DMS79 (cell line): ENCODE measurements at places on chromosomes 13 and 19.

DNA sequence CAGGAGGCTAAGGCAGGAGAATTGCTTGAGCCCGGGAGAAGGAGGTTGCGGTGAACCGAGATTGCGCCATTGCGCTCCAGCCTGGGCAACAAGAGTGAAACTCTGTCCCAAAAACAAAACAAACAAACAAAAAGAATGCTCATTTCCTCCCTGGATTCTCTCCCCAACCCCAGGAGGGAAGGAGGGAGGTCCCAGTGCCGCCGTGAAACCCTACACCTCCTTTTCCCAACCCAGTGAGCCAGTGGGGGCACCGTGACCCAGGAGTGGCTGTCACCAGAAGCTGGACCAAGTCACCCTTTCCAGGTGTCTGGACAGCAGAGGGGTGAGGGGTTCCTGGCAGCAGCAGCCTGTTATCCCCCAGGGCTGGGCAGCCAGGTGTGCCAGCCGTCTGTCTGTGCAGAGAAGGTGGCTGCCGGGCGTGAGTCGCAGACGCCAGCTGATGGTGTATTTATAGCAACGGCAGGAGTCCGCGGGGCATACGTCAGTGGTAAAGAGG, 23.5 kb downstream of the NFIC start:
- peak; percentile 52 for DNase-seq

- DNase-seq = no peak
Measured at GRCh38 chr19:48400018-48400742, 6.7 kb downstream of the GRIN2D start.

DNA sequence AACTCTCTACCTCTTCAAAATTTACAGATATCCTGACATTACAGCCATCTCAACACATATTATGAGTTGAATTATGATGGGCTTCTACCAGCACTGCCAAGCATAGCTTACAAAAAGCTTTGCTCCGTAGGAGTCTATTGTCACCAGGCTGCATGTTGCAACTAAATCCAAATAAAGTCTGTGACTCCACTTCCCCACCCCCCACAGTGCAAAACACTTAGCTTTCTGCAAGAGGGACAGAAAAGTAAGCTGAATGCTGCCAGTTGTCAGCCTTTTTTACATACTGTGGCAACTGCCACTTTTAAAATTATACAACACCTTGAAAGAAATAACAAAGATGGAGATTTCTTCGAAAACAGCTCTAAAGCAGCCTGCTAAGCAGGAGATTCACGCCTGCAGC, 189.1 kb downstream of the FGF14 start:
- DNase-seq = no peak

GRCh38 chr19:53424968-53425597, 6.7 kb upstream of the ZNF761 start:
- no peak for DNase-seq

- no peak for DNase-seq
Measured at GRCh38 chr13:73258406-73258805, 199.6 kb downstream of the KLF5 start.

DNA sequence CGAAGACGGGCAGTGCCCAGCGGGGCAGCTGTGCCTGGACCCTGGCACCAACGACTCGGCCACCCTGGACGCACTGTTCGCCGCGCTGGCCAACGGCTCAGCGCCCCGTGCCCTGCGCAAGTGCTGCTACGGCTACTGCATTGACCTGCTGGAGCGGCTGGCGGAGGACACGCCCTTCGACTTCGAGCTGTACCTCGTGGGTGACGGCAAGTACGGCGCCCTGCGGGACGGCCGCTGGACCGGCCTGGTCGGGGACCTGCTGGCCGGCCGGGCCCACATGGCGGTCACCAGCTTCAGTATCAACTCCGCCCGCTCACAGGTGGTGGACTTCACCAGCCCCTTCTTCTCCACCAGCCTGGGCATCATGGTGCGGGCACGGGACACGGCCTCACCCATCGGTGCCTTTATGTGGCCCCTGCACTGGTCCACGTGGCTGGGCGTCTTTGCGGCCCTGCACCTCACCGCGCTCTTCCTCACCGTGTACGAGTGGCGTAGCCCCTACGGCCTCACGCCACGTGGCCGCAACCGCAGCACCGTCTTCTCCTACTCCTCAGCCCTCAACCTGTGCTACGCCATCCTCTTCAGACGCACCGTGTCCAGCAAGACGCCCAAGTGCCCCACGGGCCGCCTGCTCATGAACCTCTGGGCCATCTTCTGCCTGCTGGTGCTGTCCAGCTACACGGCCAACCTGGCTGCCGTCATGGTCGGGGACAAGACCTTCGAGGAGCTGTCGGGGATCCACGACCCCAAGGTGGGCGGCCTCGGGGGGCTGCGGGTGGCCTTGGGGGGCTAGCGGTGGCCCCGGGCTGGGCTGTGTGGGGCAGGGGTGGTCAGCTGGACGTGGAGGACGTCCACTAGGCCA, 4.8 kb downstream of the GRIN3B start:
- DNase-seq = no peak

DNA sequence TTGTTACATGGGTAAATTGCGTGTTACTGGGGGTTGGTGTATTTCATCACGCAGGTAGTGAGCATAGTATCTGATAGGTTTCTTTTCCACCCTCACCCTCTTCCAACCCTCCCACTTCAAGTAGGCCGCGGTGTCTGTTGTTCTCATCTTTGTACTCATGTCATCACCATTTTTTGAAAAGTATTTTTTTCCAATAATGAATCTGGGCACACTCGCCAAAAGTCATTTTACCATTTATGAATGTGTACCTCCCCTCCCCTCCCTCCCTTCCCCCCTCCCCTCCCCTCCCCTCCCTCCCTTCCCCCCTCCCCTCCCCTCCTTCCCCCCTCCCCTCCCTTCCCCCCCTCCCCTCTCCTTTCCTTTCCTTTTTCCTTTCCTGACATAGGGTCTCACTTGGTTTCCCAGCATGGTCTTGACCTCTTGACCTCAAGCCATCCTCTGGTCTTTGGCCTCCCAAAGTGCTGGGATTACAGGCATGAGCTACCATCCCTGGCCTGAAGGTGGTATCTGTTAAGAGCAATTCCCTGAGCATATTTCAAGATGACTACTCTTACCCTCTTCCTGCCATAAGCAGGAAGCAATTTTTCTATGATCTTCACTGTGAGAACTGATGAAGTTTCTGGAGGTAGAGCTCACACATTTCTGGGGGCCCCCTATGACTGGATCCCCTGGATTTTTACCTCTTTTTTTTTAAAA, 15.7 kb downstream of the ZNF627 start:
- no peak for DNase-seq

DNA sequence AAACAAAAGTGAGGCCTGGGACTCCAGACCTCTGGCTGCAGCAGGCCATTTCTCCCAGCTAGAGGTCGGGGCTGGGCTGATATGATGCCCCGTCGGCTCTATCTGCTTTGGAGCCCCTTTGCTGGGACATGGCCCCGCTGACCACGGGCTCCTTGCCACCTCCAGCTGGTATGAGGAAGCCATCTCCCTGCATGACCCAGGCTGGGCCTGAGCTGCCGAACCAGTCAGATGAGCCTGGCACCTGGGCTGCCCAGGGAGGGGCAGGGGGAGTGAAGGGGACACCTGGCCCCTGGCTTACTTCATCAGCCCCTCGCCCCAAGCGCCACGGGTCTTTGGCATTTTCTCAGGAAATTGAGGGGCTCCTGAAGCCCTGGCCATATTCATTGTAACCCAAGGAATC, 7.8 kb downstream of the ZSWIM4 start:
- no peak for DNase-seq

GRCh38 chr13:99383946-99384345, 76.7 kb upstream of the GPR183 start:
- DNase-seq = no peak

- no peak for DNase-seq
Measured at GRCh38 chr19:491146-491741, 5.0 kb upstream of the MADCAM1 start.

- DNase-seq = no peak
Measured at GRCh38 chr13:74683411-74683810, 549.2 kb upstream of the KLF12 start.

GRCh38 chr19:51029718-51030117, 3.3 kb upstream of the KLK11 start:
- DNase-seq = no peak

DNA sequence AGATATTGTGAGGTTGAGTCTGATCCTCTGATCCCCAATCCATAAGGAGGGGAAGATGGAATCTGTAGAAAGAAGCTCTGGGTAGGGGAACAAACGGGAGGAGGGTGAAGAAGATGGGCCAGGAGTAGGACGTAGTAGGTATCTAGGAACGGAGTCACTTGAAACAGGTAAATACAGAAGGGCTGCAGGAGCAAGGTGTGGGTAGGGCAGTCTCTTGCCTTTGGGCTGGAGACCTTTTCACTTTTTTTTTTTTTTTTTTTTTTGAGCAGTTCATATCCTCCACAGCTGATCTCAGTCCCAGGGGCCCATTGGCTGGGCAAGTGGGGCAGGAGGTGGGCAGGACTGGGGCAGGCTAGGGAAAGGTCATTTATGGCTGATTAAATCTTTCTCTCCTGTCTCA, 1.5 kb downstream of the BCKDHA start:
- no peak for DNase-seq

DNA sequence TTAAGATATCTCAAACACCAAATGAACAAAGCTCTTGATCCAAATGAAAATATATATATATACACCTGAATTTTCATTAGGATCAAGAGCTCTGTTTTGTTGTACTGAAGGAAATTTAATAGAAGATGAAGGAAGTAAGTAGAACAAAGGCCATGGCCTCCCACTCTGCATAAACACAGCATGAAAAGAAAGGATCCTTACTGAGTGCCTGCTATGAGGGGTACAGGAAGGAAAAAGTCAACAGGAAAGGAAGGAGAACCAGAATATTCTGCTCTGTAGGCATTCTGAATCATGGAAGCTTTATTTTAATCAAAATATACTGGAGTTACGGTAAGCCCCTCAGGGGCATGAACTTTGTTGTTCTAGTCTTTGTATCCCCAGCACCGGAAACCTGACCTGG, 22.1 kb downstream of the TMTC4 start:
- DNase-seq = no peak

- DNase-seq = no peak
Measured at GRCh38 chr13:91902291-91902690, 503.9 kb downstream of the GPC5 start.

GRCh38 chr13:99220199-99220935, 19.7 kb downstream of the UBAC2 start:
- DNase-seq = no peak

DNA sequence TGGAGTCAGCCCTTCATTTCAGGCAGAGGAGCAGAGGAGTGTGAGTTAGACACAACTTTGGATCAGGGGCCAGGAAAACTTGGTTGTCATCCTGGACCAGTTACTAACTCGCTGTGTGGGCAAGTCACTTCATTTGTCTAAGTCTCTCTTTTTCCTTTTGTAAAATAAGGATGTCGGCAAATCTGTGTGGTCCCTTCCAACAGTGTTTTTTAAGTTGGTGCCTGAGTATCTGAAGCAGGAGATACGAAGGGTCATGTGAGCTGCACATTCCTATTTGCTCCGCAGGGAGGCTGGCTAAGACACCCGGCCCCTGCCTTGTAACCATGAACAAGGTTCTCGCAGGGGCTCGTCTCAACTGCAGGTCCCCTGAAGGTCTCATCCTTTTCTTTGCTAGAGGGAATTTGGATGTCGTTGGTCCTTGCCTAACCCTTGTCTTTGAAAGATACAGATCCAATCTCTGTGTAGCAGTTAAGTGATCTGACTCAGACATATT, 64.3 kb downstream of the LRCH1 start:
- no peak for DNase-seq

DNA sequence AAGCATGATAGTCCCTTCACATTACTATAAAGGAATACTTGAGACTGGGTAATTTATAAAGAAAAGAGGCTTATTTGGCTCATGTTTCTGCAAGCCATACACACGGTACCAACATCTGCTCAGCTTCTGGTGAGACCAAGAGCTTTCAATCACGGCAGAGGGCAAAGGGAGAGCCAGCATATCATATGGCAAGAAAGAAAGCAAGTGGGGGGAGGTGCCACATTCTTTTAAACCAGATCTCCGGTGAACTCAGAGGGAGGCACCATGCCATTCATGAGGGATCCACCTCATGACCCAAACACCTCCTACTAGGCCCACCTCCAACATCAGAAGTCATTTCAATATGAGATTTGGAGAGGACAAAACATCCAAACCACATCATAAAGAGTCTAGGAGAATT, 20.3 kb downstream of the XPO4 start:
- DNase-seq = no peak

DNA sequence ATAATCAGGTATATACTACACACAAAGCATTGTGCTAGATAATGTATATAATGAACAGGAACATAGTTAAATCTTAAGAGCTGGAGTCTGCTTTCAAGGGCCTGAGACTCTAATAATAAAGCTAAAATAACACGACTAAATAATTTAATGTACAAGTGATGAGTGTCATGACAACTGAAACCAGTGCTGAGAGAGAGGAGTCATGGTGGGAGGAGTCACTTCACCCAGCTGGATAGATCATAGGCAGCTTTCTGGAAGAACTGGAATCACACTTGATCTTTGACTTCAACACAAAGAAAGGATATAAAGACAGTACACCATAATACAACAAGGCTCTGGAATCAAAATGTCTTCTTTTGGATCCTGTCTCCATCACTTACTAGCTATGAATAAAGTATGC, 7.1 kb downstream of the RBM26 start:
- DNase-seq = no peak

GRCh38 chr13:25375727-25376358, 4.1 kb downstream of the ATP8A2 start:
- DNase-seq = no peak
